D341Med (cell line): ENCODE measurements at places on chromosomes 7 and 10.

GRCh38 chr7:4103352-4104091 is 578.6 kb upstream of the FOXK1 start:
- no peak for DNase-seq

DNA sequence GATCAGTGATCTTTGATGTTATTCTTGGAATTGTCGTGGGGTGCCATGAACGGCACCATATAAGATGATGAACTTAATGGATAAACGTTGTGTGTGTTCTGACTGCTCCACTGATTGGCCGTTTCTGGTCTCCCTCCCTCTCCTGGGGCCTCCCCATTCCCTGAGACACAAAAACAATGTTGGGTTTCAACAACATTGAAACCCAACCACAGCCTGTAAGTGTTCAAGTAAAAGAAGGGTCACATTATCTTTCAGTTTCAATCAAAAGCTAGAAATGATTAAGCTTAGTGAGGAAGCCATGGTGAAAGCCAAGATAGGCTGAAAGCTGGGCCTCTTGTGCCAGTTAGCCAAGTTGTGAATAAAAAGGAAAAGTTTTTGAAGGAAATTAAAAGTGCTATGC is 19.5 kb downstream of the EN2 start:
- no peak for DNase-seq

DNA sequence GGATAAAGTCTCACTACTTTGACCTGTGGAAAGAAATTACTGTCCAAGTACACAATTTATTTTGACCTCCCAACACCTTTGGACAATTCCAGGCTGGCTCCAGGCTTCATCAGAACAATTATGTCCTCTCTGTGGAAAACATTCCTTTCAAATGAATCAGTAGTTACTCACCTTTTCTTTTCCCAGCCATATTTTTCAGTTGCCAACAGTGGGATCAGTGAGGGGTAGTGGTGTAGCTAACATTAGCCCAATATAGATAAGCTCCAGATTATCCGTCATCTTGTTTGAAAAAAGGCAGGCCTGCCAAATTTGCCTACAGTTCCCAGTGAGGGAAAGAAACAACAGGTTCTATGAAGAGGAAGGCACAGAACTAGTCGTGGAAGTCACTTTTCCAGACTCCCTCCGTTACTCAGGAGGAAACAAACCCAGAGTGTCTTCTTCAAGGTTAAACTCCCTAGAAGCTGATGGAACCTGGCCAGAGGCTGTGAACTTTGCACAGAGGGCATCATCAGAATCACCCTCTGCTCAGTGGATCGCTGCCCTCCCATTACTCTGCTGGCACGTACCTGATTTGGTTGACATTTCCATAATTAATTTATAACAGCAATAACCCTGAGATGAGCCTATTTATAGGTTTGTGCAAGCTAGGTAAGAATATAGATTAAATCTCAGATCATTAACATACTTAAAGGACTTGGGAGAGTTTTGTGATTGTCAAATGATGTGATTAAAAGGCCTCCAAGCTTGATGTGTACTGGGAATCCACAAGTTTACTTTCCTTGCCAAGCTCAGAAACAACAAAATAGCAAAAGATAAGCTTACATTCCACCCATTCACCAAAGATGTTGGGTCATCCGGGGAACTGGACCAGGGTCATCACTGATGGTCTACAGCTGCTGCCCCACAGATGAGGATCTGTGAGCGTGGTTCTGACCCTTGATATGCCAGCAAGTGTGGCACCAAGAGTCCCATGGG is 654.6 kb upstream of the GALNT17 start:
- no peak for DNase-seq

GRCh38 chr10:6530211-6530840 is 49.8 kb downstream of the PRKCQ start:
- no peak for DNase-seq

GRCh38 chr10:102115775-102116174 is 4.4 kb downstream of the LDB1 start:
- DNase-seq: no peak

GRCh38 chr10:4001811-4002210 is 216.8 kb upstream of the KLF6 start:
- DNase-seq: no peak

DNA sequence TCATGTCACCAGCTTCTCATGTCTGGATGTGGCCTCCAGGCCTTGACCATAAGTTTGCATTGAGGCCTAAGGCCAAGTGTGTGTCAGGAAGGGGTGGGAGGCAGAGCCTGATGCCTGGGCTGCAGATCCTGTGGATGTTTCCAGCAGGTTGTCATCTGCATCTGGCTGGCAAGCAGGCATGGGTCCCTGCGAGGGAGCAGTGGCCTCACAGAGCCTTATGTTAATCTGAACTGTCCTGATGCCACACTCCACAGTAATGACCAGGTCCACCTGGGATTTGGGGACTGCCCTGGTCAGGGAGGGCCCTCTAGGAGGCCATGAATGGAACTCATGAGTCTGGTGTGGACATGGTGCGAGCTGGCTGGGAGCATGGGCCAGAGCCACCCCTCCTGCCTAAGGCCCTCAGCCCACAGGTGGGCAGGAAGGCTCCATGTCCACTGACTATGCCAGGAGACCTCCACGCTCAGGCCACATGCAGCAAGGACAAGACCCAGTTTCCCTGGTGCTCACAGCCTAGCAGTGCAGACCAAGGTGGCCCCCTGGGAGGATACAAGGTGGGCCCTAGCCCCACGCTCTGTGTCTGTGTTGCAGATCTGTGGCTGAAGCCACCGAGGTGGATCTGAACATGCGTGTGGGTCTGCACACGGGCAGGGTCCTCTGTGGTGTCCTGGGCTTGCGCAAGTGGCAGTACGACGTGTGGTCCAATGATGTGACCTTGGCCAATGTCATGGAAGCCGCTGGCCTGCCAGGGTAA is 83.1 kb downstream of the ADCY1 start:
- peak; percentile 10 for DNase-seq

DNA sequence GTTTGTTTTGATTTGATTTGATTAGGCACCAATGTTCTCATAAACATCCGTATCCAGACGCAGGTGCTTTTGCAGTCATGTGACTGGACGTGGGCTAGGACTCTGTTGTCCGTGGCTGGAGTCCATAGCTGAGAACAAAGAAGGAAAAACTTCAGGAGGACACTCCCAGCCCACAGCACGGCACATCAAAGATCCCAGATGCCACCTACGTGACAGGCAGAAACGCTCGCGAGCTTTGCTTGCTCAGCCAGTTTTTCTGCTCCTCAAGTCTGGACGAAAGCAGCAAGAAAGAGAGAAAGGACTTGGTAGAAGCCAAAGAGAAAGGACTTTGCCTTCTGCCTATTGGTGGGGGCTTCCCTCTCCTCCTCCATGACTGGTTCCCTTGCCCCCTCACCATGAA is 6.9 kb upstream of the ZKSCAN1 start:
- no peak for DNase-seq

GRCh38 chr7:138875794-138876193 is 77.8 kb upstream of the ATP6V0A4 start:
- no peak for DNase-seq

DNA sequence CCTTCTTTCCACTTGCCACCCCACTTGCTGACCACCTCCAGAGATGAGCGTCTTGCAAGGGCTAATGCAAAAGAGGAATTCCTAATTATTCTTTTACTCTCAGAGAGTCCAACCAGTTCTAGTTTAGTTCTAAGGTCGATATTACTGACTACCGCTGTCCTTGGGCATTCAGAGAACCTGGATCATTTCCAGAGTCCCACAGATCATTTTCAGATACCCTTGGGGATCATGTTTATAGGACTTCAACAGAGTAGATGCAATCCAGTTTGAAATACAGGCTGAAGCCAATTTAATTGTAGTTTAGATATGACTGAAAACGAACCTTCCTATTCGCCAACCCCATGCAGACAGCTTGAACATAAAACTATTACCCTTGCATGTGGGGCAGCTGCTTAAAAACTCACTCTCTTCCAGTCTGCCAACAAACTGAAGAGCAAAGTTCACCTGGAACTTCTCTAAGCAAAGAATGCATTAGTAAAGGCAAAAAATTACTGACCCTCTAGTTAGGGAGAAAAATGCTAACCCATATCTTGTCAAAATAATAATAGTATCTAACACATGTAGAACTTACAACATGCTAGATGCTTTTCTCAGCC is 22.4 kb downstream of the CFAP69 start:
- DNase-seq: no peak

GRCh38 chr7:79341902-79342301 is 111.6 kb downstream of the MAGI2 start:
- DNase-seq: no peak

- DNase-seq: no peak
Measured at GRCh38 chr7:94182721-94183120, 178.6 kb upstream of the BET1 start.

- DNase-seq: no peak
Measured at GRCh38 chr10:113522460-113522859, 30.4 kb upstream of the HABP2 start.

GRCh38 chr10:43960981-43961380 is 312.3 kb upstream of the ZNF32 start:
- DNase-seq: no peak

GRCh38 chr7:131385039-131385605 is 57.4 kb downstream of the MKLN1 start:
- DNase-seq: no peak

GRCh38 chr7:109986701-109987100 is 1104.2 kb upstream of the LRRN3 start:
- DNase-seq: no peak

DNA sequence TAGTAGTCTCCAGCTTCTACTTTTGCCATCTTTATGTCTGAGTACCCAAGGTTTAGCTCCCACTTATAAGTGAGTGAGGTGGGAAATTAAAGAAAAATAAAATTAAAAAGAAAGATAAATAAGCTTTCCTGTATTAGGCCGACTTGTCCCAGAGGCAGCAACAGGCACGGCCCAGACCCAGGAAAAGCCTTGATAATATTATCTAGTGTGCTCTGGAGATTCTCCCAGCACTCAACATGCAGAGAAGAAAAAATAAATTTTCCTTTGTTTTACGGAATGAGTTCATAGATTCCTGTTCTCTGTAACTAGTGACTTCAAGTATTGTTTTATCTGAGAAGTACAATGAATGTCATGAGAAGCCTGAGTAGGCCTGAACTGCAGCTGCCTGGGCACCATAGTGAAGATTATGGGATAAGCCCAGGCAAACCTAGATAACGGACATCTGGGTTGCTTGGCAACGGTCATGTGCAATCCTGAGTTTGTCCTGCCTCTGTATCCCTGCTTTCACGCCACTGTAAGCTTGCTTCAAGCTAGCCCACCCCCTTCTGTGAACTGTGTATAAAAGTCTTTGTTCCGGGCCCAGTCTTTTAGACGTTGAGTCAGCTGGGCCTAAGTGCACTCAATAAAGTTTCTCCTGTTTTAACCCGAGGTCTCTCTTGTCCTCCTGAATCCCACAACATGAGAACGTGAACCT is 6.4 kb downstream of the ATE1 start:
- no peak for DNase-seq

DNA sequence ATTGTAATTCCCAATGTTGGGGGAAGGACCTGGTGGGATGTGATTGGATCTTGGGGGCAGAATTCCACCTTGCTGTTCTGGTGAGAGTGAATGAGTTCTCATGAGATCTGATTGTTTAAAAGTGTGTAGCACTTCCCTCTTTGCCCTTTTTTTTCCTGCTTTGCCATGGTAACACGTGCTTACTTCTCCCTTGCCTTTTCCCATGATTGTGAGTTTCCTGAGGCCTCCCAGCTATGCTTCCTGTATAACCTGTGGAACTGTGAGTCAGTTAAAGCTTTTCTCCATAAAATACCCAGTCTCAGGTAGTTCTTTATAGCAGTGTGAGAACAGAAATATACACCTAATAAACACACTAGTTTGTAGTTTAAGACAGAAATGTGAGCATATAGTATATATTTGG is 166.8 kb upstream of the MAGI2 start:
- no peak for DNase-seq

DNA sequence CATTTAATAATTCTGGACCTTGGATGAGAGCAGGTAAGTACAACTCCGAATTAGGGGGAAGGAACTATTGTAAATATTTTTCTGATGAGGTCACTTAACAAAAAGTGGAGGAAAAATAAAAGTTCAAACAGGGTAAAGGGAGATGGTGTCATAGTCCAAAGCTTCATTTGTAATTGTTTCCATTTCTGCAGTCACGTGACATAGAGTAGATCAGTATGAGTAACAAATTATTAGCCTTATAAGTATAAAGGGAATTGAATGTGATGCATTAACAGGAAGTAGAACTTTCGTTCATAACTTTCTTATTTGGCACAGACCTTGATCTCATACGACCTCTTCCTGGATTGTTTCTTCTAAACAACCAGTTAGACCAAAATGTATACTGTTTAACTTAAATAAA is 347.2 kb upstream of the TPK1 start:
- DNase-seq: no peak

GRCh38 chr10:102555781-102556328 is 52.1 kb downstream of the SUFU start:
- no peak for DNase-seq

DNA sequence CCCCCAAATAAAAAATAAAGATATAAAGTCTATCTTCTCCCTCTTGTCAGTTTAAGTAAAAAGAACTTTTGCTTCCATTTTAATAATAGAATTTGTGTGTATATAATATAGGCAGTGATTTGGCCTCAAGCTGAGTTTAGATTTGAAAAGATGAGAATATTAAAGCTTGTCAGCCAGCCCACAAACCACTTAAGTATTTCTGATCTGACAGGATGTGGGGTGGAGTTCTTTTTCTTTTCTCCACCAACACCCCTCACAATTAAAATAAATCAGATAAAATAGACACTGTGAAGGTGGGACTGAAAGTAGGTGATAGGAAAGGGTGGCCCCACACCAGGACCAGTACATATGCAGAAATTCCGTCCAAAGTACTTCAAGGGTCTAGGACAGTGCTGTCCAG is 714.1 kb downstream of the AUTS2 start:
- no peak for DNase-seq

DNA sequence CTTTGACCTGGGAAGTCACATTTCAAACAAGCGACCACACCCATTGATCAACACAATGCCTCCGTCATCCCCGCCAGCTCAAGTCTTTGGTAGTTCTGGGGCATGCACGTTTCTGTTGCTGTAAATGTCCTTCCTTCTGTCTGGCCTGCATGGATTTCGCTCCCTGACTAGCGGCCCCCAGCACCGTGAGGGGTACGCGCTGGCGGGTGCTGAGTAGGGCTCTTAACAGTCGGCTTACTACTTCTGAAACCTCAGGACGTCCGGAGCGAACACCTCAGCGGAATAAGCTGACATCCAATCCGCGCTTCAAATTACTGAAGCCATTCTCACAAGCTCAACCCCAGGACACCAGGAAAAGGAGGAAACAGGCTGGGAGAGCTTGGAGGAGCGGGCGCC is 505 bp downstream of the NUDCD3 start:
- DNase-seq: no peak

DNA sequence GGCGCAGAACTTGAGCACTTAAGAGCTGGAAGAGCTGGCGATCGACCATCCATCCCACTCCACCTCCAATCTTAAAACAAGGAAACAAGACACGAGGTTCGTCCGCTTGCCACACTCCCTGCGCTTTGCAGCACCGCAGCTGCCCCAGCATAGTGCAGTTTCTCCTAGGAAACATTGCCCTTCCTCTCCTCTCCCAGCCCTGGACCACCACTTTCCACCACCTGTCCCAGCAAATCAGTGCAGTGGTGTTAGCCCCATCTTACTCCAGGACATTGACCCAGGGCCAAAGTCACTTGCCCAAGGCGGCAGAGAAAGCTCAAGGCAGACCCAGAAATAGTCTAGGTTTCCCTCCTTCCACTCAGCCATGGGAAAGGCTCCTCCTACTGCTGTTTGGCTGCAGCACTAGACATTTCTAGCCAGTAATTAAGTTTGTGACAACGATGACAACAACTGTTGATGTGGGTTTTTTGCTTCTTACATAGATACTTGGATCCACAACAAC is 1.5 kb upstream of the PARD3 start:
- no peak for DNase-seq

- DNase-seq: no peak
Measured at GRCh38 chr10:116810120-116810500, 39.2 kb upstream of the ENO4 start.
